Stimulated activated CD8-positive, alpha-beta memory T cell treated with anti-CD3 and anti-CD28 coated beads, Interleukin-7, amount 100 ng/mL, for 4 hours (primary cell): ENCODE measurements at places on chromosomes 3 and 15.

- no peak for DNase-seq
These were observed 59.7 kb upstream of the GK5 start for GRCh38 chr3:142285083-142285517.

DNA sequence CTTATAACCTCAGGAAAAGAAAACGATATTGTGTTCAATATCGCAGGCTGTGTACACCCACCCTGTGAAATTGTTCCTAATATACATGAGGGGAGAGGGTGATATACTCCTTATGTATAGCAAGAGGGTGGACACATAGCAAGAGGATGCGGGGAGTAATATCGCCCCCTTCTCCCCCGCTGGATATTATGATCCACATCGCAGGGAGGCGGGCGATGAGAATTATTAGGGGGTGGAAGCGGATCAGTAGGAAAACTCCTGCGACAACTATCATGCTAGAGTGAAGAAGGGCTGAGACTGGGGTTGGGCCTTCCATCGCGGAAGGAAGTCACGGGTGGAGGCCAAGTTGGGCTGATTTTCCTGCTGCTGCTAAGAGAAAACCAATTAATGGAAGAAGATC is 24.9 kb upstream of the BMF start:
- no peak for DNase-seq

- DNase-seq = no peak
These were observed 22.8 kb downstream of the PLS1 start for GRCh38 chr3:142618917-142619461.

GRCh38 chr15:31528846-31529245 is 202.2 kb downstream of the KLF13 start:
- no peak for DNase-seq

- no peak for DNase-seq
These were observed 26.2 kb downstream of the LARP6 start for GRCh38 chr15:70827721-70828120.

DNA sequence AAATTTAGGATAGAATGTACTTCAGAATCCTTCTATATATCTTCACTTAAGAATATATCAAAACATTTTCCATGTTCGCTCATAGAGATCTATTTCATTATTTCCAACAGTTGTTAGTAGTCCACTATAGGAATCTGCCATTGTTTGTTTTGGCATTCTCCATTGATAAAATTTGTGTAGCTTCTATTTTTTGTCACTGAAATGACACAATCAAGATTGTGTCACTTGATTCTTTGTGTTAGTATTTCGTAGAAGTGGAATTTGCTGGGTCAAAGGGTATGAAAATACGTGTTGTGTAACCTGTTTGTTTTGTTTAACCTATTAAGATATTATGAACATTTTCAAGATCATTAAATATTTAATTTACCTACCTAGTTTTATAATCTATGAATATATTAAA is 15.9 kb upstream of the GPR156 start:
- no peak for DNase-seq

DNA sequence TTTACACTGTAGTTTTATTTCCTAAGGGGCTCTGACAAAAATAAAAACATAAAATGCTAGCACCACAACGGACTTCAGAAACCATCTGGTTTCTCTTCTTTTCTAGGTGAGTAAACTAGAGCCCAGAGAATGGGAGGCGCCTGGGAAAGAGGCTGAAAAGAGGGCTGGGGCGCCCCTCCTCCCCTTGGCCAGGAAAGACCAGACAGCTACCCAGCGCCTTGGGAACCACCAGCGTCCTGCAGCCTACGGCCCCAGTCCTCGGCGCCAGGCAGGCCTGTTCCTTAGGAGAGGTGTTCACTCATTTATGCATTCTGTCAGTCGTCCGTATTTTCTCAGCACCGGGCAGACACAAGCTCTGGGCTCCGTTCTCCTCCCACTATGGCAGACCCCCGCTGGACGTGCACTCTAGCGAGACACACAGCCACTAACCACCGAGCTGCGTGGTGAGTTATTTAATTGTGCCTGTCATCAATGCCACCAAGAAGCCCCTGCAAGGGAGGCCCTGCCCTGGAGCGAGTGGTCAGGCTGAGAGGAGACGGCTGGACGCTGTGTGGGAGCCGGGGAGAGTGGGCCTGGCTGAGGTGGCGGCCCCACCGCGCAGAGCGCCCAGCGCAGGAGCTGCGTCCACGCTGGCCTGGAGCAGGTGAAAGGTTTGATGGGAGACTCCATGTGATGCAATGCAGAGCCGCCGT is 294.4 kb downstream of the OCA2 start:
- DNase-seq = no peak

DNA sequence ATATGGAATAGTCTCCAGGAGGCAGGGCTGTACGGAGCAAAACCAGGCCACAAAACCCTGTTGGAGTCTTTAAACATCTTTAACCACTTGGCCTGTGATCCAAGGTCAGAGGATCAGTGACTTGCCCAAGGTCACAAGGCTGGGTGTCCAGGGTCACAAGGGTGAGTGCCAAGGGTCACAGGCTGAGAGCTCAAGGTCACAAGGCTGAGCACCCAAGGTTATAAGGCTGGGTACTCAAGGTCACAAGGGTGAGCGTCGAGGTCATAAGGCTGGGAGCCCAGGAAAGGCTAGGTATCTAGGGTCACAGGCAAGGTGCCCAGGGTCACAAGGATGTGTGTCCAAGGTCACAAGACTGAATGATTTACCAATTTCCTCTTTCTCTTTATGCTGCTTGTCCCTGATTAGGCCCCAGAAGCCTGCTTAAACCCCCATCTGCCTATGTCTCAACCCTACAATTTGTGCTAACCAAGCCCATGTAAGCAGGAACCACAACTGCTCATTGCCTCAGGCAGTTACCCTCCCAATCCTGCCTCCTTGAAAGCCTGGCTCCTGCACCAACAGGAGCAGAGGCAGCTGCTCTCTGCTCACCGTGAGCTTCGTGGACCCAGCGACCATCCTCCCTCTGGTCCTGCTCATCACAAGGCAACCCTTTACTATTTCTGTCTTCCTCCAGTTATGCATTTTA is 51.5 kb downstream of the MGLL start:
- DNase-seq = no peak

- no peak for DNase-seq
These were observed 29.9 kb downstream of the CEP152 start for GRCh38 chr15:48781017-48781416.

- DNase-seq = no peak
These were observed 93.8 kb upstream of the PDZRN3 start for GRCh38 chr3:73718326-73719110.

DNA sequence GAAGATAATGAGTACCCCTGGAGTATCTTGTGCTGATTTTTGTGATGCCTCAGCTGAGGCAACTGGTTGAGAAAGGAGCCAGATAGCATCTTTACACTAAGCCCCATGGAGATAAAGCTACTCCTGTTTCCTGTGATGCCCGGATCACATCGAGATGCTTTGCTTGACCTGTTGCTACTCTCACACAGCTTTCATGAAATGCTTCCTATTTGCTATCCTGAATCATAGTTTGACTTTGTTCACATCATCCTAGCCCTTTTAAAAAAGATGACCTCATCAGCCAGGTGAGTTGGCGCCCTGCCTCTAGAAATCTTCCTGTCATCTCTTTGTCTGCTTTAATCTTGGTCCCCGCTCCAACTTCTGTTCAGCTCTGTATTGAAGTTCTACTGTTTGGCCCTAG is 409.6 kb upstream of the TBL1XR1 start:
- no peak for DNase-seq

- DNase-seq = no peak
These were observed 80.0 kb downstream of the SQOR start for GRCh38 chr15:45714590-45715488.

DNA sequence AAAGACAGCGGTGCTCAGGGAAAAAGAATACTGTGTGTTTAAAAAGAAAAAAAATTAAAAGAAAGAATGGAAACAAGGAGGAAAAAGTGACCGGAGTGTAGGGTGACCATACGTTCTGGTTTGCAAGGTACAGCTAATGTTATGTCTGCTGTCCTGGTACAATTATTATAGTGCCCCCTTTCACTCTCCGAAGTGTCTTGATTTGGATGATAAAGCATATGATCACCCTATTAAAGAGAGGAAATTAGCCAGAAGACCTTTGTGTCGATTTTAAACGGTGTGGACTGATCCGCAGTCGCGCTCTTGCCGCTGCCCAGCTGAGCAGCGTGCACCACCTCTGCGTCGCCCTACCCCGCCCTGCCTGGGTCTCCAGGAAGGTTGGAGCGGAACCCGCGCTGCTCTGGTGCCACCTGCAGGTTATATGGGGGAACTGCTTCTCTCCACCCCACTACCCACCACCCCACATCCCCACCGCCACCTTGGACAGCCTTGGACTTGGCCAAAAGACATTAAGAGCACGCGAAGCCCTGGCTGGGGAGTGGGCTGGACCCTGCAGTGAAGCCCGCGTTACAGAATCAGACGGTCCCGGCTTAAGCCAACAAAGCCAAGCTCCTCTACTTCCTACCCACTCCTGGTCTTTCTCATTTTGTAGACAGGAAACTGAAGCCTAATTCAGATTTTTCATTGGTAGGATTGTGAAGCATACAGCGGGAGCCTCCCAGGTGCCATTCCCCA is 41.2 kb upstream of the UBE2Q2 start:
- DNase-seq = peak; percentile 59

- no peak for DNase-seq
These were observed 1.4 kb downstream of the CYFIP1 start for GRCh38 chr15:22978691-22979237.

DNA sequence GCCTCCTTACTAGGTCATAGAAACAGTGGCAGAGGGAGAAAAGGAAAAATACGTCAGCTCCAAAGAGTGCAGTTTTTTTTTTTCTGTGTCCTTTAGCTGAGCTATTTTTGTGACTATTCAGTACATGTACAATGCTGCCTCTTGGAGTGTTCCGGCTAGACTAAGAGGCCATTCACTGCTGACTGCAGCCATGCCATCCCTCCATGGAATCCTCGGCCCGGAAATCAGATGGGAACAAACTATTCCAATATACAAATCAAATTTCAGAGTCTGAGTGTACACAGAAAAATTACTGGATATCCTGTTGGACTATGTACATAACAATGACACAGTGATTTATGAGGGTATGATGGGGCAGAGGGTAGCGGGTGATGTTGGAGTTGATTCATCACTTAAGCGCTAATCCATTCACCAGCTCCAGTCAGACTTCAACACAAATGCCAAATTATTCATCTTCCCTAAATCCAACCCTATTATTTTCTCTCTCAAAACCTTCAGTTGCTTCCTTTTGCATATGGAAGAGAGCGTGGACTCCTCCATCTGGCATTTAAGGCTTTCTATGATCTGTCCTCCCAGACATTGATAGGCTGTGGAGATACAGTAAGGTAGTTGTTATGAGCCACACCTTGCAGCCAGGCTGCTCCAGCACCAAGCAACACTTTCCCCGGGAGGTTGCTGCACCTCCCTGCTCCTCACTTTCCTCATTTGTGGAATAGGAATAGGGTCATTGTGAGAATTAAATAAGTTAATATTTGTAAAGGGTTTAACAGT is 109.1 kb downstream of the LPP start:
- DNase-seq = no peak
